ENCODE measurements at places on chromosomes 4 and X. TPM values are rescaled to one million over a fixed set of nuclear protein-coding genes. Genes with fewer than 3 reads are reported as not detected.
A peak's percentile ranks its signal among the peaks of the same experiment; 100 is the strongest.

Gene AKAP14
- not detected for polyA plus RNA-seq

Gene NPY5R
- polyA plus RNA-seq = 0.11 TPM

Gene PCDH19
- 0.26 TPM for polyA plus RNA-seq

GRCh38 chrX:23668335-23668734, 1.0 kb downstream of the PRDX4 start:
- DNase-seq = no peak

- DNase-seq = peak; percentile 33
Measured at GRCh38 chr4:8155660-8156421, 2.8 kb downstream of the ABLIM2 start.

- DNase-seq = no peak
Measured at GRCh38 chr4:20639346-20639745, 60.9 kb upstream of the PACRGL start.

DNA sequence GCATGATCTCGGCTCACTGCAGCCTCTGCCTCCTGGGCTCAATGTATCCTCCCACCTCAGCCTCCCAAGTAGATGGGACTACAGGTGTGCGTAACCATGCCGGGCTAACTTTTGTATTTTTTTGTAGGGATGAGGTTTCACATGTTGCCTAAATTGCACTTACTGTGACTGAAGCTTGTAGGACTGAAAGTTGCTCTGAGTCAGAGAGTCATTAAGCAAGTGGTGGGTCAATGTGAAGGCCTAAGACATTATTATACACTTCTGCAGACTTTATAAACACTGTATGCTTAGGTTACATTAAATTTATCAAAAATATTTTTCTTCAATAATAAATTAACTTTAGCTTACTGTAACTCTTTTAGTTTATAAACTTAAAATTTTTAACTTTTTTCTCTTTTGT, 170.2 kb downstream of the FAT4 start:
- no peak for DNase-seq

DNA sequence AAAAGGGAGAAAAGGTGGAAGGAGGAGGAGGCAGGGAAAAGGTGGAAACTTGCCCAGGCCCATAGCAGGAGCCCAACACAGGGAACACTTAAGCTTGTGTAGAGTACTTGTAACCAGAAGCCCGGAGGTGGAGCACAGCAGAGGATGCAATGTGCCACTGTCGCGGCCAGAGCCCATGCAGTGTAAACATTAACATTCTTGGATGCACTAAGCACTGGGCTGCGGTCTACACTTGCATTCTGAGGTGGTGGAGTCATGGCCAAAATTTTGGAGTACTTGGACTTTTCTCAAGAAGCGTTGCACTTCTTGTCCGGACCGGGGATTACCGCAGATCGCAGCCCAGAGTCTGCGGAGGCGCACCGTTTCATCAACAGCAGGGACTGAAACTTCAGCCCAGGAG, 4.5 kb upstream of the RHOXF1 start:
- DNase-seq = no peak

Data from heart left ventricle (tissue), 16 donors.